NCI-H187 (cell line): ENCODE measurements at places on chromosomes 2 and 18.

GRCh38 chr2:16040271-16041010 lies 100.1 kb downstream of the MYCN start:
- peak; percentile 80 for DNase-seq

DNA sequence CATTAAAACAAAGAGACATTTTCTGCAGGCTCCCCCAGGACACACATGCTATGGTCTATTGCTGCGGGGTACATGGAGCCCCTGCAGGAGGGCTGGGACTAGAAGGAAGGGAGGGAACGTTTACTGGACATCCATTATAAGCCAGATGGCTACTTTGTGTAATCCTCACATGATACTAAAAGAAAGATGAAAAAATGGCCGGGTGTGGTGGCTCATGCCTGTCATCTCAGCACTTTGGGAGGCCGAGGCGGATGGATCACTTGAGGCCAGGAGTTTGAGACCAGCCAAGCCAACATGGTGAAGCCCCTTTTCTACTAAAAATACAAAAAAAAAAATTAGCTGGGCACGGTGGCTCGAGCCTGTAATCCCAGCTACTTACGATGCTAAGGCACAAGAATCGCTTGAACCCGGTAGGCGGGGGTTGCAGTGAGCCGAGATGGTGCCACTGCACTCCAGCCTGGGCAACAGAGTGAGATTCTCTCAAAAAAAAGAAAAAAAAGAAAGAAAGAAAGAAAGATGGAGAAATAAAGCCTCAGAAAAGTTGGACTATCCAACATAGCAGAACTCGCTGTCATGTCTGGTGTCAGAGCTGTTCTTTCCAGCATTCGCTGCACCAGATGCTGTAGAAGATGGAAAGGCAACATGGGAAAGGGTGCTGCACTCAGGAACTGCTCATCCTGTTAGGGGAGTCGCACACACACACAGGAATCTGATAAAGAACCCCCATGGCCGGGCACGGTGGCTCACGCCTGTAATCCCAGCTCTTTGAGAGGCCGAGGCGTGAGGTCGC lies 7.8 kb upstream of the MYCN start:
- DNase-seq: no peak

- no peak for DNase-seq
Observed at GRCh38 chr18:23887493-23887892, 127.1 kb upstream of the TTC39C start.

GRCh38 chr2:165687426-165688002 lies 106.5 kb downstream of the GALNT3 start:
- no peak for DNase-seq

DNA sequence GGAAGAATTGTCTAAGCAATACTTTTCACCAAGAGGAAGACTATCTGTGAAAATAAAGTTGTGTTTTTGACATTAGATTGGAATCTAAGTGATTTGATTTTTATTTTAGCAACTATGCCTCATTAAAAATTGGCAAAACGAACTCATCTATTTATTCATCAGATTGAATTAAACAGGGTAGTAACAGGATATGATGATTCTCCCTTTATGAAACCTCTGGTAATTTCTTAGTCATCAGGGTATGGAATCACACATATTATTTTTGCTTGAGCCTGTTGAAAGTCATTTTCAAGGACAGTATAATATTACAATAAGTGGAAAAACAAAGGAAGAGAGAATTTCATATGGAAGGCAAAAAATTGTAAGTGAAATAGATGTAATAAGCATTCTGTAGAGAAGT lies 22.0 kb downstream of the ZNF804A start:
- no peak for DNase-seq

- DNase-seq: peak; percentile 21
Observed at GRCh38 chr2:234191819-234192407, 141.4 kb downstream of the SPP2 start.

GRCh38 chr2:238803996-238804870 lies 43.7 kb upstream of the TWIST2 start:
- no peak for DNase-seq

GRCh38 chr2:111900859-111901258 lies 2.5 kb downstream of the MERTK start:
- no peak for DNase-seq

GRCh38 chr18:31040686-31041270 lies 1.8 kb downstream of the DSC3 start:
- DNase-seq: no peak

GRCh38 chr2:170141865-170142264 lies 36.1 kb upstream of the MYO3B start:
- DNase-seq: no peak

GRCh38 chr18:24669015-24669414 lies 208.6 kb downstream of the HRH4 start:
- DNase-seq: no peak

GRCh38 chr2:99088017-99088416 lies 53.5 kb upstream of the C2orf15 start:
- no peak for DNase-seq

DNA sequence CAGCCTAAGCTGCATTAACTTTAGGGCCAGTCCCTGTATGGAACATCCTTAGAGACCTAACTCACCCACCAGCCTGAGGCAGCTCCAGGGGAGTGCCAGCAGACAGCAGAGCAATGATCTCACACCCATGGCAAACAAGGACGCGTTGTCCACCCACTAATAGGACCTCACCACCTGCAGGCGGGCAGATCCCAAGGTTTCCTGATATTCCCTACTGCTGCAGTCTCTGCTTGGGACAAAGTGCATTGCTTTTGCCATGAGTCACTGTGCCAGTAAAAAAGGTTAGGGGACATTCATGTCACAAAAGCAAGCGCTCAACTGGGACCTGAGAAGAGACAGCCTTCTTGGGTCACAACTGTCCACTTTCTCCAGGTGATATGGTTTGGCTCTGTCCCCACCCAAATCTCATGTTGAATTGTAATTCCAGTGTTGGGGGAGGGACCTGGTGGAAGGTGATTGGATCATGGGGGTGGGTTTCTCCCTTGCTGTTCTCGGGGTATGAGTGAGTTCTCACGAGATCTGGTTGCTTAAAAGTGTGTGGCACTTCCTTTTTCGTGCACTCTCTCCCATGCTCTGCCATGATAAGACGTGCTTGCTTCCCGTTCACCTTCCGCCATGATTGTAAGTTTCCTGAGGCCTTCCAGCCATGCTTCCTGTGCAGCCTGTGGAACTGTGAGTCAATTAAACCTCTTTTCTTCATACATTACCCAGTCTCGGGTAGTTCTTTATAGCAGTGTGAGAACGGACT lies 160.2 kb downstream of the MIB1 start:
- no peak for DNase-seq
